ENCODE measurements at places on chromosomes 2 and 18.

DNA sequence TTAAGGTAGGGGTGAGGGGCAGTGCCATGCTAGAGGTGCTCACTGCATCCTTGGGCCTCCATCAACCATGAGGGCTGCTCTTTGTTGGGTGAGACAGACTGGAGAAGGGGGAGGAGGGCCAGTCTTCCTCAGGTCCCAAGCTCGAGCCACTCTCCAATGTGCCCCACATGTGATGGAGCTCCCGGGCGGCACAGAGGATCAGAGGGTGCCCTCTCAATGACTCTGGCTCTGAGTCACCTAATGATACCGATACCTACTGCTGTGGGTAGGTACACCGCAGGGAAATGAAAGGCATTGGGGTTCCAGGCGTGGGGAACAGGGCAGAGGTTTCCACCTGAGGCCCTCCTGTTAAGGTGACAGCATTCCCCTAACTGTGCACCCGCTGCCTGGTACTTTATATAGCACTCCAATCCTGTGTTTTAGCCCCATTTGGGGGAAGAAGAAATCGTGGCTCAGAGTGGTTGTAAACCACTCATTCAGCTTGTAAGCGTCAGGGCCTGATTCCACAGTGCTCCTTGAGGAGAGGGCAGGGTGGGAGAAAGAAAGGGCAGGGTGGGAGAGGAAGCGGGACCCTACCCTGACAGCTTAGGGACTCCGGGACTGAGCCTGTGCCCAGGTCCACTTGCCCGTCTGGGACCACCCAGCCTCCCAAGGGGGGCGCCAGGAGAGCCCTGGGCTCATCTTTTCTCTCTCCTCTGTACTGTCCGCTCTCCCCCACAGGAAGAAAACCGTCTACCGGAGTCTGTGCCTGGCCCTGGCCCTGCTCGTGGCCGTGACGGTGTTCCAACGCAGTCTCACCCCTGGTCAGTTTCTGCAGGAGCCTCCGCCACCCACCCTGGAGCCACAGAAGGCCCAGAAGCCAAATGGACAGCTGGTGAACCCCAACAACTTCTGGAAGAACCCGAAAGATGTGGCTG lies 1.8 kb downstream of the B3GNT7 start:
- no peak for DNase-seq

DNA sequence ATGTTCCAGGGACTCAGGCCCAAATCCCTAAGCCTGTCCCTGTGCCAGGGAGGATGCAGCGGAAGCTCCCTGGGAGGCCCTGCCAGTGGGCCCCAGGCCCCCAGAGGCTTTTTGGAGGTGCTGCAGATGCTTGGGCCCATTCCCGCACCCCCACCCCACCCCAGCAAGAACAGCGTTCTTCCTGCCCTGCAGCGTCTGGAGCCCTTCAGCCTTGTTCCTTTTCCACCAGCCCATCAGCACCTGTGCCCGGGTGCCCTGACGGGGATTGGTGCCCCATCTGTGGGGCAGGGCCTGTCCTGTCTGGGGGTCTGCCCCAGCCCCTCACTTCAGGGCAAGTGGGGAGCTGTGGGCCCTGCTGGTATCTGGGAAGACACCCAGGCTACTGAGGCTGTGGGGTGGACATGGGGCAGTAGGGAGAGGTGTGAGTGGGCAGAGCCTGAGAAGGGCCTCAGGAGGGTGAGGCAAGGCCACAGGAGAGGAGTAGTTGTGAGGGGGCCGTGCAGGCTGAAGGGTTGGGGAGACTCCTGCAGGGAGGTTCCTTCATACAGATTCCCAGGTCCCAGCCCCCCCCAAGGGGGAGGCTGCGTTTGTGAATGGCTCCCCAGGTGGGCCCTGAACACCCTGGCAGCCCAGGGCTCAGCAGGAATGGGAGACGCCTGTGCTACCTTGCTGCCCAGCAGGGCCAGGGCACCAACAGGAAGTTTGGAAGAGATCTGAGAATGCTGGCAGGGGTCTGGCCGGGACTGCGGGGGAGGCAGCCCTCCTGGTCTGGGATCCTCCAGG lies 2.4 kb downstream of the RNPEPL1 start:
- no peak for DNase-seq

DNA sequence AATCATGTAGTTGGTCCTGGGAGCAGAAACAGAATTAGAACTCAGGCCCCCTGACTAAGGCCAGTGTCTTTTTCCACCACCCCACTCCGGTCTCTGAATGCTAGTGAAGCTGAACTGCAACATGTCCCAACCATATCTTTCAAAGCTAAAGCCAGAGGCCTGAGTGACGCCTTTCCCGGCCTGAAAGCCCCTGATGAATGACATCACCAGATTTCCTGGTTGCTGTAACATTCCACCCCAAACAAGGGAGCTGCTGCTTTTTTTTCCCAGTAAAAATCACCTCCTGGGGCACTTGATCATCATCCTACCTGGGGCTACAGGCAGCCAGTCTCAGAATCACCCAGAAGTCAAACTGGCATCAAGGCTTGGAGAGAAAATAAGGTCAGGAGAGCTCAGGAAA lies 162.7 kb downstream of the ARL4C start:
- no peak for DNase-seq

GRCh38 chr18:23926571-23926970 lies 88.0 kb upstream of the TTC39C start:
- DNase-seq = no peak

- no peak for DNase-seq
Observed at GRCh38 chr2:189683348-189683747, 8.9 kb downstream of the ANKAR start.

DNA sequence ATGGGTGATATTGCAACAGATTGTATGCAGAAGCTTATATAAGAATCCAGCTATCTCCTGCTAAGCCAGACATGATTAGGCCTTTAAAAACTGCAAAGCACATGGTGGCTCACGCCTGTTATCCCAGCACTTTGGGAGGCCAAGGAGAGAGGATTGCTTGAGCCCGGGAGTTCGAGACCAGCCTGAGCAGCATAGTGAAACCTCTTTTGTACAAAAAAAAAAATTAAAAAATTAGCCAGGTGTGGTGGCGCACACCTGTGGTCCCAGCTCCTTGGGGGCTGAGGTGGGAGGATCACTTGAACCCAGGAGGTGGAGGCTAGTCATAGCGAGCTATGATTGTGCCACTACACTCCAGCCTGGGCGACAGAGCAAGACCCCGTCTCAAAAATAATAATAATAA lies 204.6 kb downstream of the TNS1 start:
- DNase-seq = no peak

DNA sequence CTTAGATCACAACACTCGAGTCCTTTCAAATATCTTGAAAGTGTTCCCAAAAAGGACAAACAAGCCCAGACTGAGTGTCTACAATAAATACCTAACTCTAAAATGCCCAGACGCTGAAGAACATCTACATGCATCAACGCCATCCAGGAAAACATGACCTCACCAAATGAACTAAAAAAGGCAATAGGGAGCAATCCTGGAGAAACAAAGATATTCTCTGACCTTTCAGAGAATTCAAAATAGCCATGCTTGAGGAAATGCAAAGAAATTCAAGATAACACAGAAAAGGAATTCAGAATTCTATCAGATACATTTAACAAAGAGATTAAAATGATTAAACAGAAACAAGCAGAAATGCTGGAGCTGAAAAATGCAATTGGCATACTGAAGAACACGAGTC lies 61.2 kb upstream of the CHN1 start:
- no peak for DNase-seq

DNA sequence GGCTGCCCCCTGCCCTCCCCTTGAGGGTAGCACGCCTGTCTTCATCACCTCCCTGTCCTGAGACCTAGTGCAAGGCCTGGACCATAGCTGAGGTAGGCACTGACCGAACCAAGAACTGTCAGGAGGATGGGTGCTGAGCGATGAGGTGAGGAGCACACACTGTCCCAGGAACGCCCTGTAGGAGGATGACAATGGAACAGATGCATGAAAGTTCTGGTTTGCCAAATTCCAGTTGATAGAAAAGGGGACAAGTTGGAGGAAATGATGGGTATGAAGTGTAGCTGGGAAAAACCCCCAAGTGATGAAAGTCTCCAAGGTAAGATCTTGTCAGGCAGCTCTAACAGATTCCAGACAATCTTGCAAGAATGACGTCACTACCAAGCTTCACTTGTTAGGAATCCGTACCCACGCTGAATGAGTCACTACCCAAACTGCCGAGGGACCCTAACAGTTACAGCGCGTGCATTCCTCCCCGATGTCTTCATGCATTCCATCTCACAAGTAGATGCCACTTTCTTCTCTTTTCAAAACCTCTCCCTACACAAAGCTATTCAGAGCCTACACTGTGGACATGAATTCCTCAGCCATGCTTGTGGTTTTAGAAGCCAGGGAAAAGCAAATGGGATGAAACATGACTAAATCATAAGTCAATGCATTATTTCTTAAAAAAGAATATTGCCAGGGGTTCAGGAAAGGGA lies 27.6 kb downstream of the MRPL33 start:
- no peak for DNase-seq

GRCh38 chr18:69858897-69859296 lies 88.8 kb downstream of the CD226 start:
- no peak for DNase-seq

DNA sequence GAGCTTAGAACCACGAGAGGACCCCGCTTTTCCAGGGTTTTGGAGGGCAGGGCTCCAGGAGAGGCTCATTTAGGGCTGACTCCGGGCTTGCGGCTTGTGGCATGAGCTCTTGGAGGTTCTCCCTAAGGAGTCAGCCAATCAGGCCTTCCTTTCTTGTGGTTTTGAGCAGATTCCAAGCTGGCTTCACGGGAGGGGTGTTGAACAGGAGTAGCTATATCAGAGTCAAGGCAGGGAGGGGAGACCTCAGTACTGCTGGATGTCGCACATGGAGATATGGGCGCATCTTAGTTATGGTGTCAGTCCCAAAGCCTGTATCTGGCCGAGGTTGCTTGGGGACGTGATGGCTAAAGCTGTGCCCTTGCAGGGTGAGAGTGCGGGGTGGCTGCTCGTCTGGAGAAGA lies 98.6 kb downstream of the AGAP1 start:
- no peak for DNase-seq

DNA sequence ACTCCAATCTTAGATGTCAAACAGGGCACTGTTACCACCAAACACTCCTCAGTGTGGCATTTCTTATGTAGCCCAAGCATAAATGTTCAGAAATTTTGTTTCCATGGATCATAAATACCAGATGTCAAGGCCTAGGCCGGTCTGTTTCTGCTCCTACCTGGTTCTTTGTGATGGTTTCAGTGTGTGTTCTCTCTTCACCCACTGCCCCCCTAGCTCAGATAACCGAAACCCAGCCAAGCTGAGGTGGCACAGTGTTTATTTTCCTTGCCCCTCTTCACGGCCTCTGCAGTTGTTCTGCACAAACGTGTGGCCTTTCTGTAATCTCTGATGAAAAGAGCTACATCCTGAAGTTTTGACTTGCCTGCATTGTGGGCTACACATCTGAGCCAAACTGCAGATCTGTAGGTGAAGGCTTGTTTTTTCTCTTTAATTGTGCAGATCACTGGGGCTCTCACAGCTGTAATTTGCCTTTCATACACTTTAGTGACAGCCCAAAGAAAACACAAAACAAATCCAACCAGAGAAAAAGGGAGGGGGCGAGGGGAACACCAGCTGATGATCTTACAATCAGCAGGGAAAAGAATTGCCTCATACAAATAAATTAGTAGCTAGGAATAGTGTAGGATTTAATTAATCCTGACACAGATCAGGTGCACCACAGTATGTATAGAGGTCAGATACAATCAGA lies 99.1 kb downstream of the NRP2 start:
- no peak for DNase-seq

GRCh38 chr2:44745922-44746766 lies 195.4 kb upstream of the SIX3 start:
- DNase-seq = no peak

- DNase-seq = no peak
Observed at GRCh38 chr2:221674446-221674845, 102.3 kb upstream of the EPHA4 start.

DNA sequence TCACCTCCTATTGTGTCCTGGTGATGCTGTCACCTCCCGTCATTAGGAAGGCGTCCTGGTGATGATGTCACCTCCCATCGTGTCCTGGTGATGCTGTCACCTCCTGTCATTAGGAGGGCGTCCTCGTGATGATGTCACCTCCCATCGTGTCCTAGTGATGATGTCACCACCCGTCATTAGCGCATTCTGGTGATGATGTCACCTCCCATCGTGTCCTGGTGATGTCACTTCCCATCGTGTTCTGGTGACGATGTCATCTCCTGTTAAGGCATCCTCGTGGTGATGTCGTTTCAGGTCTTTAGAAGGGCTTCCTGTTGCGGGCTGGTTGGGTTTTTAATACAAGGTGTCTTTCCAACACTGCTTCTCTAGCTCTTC lies 40.7 kb downstream of the CTDP1 start:
- DNase-seq = no peak

DNA sequence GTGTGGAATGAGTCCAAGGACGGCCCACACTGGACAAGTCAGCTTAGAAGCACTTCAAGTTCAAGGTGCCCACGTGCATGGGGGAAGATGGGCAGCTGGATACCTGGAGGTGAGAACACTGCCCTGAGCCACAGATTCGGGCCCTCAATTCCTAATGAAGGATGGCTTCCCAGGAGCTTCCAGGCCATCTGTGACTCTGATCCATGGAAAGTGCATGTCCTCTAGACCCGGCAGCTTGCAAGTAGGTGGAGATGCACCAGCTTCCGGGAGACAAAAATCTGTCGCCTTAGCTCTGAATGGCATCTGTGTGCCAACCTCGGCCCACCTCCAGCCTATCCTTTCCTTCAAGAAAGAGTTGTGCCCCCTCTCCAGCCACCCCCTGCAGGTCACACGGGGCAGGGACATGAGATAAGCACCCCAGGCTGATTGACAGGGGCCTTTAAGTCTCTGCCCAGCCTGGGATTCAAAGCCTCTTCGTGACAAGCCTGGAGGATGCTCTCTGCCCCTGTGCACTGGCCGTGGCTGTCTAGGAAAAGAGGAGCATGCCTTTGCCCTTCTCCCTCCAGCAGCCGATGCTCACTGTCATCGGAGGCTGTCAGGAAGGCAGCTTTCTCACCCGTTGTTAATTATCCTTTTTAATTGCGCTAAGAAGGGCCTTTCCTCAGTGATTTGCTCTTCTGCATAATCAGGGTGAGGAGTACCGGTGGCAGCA lies 65.5 kb downstream of the BIN1 start:
- peak; percentile 25 for DNase-seq

GRCh38 chr18:79677221-79677620 lies 2.4 kb upstream of the CTDP1 start:
- no peak for DNase-seq

DNA sequence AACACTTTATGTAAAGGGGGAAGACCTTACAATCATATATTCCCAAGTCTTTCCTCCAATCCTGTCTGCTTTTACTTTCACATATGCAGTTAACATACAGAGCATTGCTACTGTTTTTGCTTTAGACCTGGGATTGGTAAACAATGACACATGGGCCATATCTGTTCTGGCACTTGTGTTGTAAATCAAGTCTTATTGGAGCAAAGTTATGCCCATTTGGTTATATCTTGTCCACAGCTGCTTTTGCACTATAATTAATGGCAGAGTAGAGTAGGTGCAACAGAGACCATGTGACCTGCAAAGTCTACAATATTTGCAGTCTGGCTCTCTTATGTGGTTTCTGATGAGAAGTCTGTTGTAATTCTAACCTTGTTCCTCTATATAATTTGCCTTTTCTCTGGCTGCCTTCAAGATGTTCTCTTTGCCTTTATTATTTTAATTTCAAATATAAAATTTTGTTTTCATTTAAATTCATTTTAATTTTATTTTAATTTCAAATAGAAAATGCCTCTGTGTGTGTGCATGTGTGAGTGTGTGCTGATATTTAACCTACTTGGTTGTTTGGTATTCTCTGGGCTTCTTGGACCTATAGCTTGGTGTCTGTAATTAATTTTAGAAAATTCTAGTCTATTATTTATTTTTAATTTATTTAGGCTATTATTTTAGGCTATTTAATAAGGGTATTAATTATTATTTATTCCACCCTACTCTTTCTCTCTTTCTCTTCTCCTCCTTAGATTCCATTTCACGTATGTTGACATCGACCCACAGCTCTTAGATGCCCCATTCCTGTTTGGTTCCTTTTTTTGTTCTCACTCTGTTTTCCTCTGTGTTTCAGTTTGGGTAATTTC lies 16.8 kb upstream of the LPIN1 start:
- no peak for DNase-seq

All from D721Med (cell line).